ENCODE measurements at places on chromosomes 11 and 22.

- no peak for DNase-seq
Measured at GRCh38 chr11:73227571-73228211, 9.6 kb downstream of the P2RY2 start.

- DNase-seq: no peak
Measured at GRCh38 chr11:60867871-60868681, 734 bp downstream of the ZP1 start.

DNA sequence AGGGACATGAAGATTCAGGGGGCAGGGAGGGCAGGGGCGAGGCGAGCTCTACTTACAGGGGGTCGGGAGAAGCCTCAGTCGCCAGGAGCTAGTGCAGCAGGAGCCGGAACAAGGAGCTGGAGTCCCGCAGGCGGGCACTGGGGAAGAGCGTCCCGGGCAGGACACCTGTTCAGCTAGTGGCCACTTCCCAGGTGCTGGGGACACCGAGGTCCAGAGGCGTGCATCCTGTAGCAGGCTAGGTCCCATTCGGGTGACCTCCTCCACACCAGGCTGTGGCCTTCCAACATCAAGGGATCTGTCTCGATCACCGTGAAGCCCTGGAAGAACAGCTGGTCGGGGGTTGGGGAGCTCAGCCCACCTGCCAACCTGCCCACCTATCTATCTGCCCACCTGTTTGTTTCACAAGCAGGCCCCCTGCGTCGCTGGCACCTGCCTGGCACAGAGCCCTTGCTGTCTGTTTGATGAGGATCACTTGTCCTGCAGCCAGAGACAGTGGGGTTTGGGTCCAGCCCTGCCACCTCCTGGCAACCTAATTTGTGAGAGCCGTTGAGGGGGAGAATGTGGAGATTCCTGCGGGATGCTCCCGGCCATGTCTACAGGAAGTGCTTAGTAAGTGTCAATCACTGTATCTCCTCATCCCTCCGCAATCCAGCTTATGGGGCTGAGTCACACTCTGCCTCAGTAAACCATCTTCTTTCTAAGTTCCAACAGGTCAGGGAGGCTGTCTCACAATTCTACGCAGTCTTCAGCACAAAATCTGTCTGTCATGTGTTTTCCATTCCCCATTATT lies 940.9 kb downstream of the BRD1 start:
- DNase-seq: no peak

GRCh38 chr11:69841859-69842698 lies 22.9 kb upstream of the FGF3 start:
- no peak for DNase-seq

DNA sequence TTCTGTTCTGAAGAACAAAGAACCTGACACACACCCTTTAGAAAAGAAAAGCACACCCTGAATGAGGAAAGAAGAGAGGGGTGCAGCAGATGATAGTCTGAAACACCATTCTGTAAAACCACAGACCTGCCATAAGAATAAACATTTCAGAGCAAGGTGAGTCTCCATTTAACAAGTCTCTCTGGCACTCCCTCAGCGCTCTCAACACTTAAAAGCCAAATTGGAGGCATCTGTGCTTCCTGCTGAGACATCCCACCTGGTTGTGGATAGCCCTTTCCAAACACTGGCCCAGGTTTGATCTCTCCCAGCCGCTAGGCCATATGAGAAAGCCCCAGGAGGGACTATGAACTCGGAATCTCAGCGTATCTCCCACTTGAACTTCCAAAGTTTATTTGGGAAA lies 36.3 kb downstream of the ETS1 start:
- DNase-seq: no peak

DNA sequence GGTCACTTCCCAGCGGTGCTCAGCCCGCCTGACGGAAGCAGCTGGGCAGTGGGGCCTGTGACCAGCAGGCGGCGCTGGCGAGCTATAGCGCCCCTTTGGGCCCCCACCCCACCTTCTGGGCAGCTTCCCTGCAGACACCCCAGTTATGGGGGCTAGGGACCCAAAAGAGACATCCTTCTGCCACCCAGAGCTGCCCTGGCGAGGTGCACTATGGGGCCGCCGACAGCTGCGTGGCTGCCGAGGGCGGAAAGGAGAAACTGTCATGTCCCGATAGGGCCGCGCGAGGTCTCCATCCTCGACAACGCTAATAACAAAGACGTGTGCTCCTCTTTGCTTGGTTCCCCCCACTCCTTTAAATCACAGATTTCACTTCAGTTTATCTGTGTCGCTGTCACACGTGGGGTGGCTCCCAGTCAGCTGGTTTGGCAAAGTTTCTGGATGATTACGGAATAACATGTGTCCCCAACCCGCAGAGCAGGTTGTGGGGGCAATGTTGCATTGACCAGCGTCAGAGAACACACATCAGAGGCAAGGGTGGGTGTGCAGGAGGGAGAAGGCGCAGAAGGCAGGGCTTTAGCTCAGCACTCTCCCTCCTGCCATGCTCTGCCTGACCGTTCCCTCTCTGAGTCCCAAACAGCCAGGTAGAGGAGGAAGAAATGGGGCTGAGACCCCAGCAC lies 673 bp upstream of the MYO7A start:
- peak; percentile 27 for DNase-seq

DNA sequence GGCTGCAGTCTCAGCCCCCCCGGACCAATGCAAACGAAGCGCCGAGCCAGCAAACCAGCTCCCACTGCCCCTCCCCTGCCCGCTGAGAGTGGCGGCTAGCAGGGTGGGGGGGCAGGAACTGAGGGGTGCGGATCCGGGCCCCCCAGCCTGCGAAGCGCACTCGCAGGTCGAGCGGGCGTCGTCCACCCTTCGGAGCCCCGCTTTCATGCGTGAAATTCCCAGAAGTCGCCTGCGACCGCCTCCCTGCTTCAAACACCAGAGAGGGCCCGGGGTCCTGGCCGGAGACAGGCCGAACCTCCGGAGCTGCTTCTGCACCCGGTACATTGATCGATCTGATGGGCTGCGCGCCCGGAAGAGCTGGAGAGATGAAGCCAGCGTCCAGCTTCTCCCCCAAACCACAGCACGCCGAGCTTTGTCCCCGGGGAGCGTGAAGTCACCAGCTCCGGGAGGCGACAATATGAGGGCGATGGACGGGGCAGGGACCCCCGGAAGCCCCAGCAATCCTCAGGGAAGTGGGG lies 646 bp upstream of the PATZ1 start:
- DNase-seq: no peak

DNA sequence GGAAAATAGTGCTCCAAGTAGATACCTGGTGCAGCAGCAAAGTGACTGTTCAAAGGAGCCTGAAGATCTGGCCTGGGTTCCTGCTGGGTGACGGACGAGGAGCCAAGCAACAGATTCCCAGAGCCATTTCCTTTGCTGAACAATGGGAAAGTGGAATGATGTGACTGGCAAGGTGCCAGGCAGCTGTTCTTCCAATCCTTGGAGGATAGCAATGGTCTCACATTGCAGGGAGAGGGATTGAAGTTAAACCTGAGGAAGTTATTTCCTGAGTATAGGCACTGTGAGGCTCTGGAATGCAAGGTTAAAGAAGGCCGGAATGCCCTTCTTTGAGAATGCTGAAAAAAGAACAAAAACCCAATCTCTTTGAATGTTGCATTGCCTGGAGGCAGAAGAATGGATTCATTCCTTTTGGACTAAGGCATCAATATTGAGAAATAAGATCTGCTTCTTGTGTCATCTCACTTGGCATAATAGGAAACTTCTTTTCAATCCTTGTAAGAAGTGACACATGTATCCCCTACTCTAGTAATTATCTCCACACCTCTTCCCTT lies 223.8 kb downstream of the BLID start:
- no peak for DNase-seq

- DNase-seq: no peak
Measured at GRCh38 chr11:126406368-126406767, 50.9 kb downstream of the ST3GAL4 start.

DNA sequence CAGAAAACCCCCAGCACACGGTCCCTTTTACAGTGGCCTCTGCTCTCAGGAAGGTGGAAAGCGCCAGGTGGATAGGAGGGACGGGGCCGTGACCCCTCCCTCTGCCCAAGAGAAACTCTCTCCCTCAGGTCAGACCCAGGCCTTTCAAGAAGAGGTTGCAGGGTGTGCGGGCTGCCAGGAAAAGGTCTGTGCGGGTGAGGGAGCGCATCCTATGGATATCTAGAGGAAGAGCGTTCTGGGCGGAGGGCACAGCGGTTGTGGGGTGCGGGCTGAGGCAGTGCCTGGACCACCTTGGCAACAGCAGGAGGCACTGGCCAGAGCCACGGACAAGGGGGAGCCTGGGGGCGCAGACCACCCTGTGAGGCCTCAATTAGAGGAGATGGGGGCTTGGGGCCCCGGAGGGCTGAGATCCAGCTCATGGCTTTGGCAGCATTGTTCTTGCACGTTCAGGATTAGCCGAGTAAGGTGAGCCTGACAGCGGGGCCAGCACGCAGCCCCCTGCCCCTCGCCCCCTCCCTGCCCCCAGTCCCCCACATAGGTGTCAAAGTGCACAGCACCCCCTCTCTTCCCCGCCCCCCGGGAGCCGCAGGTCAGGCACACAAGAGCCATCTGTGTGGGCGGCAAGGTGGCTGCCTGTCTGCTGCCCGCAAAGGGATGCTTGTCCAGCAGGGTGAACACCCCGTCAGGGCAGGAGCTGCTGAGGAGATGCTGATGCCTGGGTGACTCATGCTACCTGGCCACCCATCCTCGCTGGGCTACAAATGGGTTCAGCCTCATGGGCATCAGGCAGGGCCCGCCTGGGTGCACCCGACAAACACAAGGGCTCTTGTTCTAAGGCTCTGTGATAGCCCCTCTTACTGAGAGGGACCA lies 92.8 kb upstream of the KCNQ1OT1 start:
- DNase-seq: no peak

- DNase-seq: no peak
Measured at GRCh38 chr11:6526411-6527135, 29.5 kb downstream of the DNHD1 start.

Data from stimulated activated CD8-positive, alpha-beta memory T cell treated with anti-CD3 and anti-CD28 coated beads, Interleukin-15, amount 100 ng/mL, for 1 hour (primary cell).